NCI-H1436 treated with DMSO at 0.1 percent for 48 hours (cell line): ENCODE measurements at places on chromosomes 1 and 21.

DNA sequence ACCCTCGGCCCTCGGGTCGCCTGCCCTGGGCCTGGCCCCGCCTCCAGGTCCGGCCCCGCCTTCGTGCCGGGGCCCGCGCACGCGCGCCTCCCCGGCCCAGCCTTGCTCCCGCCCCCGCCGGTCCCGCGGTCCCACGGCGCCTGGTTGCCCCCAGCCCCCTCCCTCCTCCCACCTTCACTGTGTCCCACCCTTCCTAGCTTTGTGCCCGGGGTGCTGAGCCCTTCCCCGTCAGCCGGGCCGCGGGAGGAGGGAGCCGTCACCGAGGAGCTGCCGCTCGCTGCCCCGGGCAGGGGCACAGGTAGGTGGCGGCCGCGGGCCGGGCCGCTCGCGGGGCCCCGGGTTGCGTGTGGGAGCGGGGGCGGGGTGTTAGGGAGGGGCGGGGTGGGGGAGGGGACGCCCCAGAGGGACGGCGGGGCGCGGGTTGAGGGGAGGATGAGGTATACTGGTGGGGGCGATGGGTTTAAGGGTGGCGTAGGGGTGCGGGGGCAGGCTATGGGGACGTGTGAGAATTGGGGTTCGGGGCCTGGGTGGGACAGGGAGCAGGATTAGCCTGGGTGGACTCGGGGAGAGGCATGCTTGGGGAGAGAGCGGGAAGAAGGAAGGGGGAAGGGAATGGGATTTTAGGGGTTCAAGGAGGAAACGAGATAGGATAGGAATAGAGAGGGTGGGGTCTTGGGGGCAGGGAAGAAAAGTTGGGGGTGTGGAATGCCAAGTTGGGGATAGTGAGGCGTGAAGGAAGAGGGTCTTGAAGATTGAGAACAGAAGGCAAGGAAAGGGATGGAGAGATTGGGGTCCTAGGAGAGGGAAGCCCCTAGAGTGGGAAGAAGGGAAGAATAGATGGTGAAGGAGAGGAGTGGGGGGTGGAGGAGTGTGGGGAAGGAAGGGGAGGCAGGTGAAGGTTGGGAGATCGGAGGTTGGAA is at the start of gene LRRC42:
Gene LRRC42, plus strand, starts transcription at position 99 of the 920 bp plus-strand sequence. CDS start 5,650 bp downstream, outside the sequence.
- DNase-seq, result no peak

- DNase-seq, result no peak
Observed at GRCh38 chr1:205930195-205930577, 13.1 kb downstream of the SLC26A9 start.

GRCh38 chr1:22815421-22816066 is 104.9 kb downstream of the EPHB2 start:
- DNase-seq, result no peak

- DNase-seq, result no peak
Observed at GRCh38 chr1:119700326-119700725, 11.4 kb upstream of the PHGDH start.

- DNase-seq, result no peak
Observed at GRCh38 chr1:19205403-19205802, 4.7 kb downstream of the UBR4 start.

GRCh38 chr1:223678841-223679240 is 13.3 kb upstream of the CAPN8 start:
- DNase-seq, result no peak

- DNase-seq, result no peak
Observed at GRCh38 chr1:43349594-43350306, 9.0 kb upstream of the CDC20 start.

DNA sequence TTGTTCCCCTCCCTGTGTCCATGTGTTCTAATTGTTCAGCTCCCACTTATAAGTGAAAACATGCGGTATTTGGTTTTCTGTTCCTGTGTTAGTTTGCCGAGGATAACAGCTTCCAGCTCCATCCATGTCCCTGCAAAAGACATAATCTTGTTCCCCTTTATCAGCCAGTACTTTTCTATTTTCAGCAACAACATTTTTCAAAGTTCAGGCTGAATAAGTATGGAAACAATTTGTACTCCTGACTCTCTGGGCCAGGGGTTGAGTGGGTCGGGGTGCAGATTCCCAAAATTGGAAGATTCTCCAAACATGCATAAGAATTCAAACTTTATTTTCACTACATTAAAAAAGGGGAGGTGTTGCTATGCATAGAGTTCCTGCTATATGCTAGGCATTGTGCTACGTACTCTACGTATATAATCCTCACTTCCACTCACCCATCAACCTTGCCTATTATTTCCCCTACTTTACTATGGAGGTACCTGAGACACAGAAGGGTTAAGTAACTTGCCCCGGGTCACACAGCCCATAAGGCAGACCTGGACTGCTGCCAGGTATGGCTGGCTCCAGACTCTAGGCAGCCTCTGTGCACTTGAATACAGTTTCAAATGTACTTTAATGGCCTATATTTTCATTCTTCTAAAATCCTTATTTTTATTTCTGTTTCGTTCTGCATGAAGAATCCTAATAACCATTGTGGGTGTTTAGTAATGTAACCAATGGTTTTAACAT is 117.1 kb upstream of the C8B start:
- DNase-seq, result no peak

DNA sequence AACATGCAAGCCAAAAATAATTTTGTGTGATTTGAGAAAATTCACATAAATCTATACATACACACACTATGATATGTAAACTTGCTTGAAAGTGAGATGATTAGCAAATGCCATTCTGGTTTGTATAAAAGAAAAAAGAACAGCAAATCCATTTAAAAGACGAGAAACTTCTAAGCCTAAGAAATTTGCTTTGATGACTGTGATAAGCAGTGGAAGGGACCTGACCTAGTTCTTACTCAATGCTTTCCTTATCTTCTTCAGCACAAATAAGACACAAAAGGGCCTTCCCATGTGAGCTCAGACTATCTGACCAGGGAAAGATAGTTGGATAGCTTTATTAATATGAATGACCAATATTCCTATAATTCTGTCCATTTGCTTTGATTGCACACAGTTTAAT is 25.3 kb upstream of the NMNAT2 start:
- DNase-seq, result no peak

- no peak for DNase-seq
Observed at GRCh38 chr21:28310711-28311110, 682.0 kb downstream of the LTN1 start.

DNA sequence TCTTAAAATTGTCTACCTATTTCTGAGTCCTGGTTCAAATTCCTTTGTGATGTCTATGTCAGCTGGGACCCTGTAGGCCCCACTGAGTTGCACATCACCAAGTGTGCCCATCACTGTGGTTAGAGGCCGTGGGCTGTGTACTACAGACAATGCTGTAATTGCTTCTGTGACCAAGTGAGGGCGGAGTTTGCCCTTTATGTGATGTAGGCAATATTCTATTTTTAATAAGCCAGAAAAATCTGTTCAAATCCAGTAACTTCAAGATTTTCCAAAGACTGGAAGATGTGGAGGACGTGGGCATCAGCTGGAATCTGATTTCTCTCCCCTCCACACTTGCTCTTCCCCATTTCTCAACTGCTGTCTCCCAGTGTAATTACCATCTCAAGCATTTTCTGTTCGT is 215.4 kb downstream of the PBX1 start:
- no peak for DNase-seq

DNA sequence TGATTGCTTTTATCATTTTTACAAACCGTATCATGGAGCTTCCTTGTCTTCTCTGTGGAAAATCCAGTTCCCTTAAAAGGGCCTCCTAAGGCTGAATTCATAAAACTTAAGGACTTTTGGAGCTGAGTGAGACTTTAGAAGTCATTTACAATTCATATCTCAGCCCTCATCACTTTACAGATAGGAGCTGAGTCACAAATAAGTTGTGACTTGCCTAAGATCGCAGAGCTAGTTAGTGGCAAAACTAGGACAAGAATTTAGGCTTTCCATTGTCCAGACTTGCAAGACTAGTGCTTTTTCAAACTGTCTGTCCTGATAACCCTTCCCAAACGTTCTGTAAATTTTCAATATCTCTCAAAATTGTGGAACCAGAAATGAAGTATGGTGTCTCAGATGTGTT is 37.3 kb downstream of the C1orf21 start:
- DNase-seq, result no peak

DNA sequence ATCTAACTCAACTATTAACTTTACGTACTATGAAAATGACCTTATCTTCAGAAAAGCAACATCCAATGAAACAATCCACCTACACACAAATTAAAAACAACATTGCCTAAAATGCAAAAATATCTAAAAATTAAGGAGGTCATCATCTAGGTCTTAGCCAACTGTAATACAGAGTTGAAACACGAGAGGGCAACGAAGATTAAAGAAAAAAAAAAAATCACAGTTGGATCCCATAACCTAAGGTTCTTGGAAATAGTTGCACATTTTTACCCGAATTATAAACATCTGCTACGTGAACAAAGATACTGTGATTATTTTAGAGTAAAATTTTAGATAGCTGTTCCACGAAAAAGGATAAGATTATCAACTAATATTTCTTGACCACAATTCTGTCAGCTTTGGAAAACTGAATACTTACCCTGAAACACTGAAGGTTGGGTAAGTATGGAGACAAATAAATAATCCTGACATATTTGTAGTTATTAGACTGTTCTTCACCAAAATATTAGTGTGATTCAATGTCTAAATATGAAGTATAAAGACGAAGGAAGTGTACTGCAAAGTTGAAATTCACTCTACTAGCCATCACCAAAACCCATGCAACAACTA is 88.0 kb upstream of the AK4 start:
- no peak for DNase-seq

GRCh38 chr1:210705086-210705485 is 376.4 kb downstream of the HHAT start:
- no peak for DNase-seq

DNA sequence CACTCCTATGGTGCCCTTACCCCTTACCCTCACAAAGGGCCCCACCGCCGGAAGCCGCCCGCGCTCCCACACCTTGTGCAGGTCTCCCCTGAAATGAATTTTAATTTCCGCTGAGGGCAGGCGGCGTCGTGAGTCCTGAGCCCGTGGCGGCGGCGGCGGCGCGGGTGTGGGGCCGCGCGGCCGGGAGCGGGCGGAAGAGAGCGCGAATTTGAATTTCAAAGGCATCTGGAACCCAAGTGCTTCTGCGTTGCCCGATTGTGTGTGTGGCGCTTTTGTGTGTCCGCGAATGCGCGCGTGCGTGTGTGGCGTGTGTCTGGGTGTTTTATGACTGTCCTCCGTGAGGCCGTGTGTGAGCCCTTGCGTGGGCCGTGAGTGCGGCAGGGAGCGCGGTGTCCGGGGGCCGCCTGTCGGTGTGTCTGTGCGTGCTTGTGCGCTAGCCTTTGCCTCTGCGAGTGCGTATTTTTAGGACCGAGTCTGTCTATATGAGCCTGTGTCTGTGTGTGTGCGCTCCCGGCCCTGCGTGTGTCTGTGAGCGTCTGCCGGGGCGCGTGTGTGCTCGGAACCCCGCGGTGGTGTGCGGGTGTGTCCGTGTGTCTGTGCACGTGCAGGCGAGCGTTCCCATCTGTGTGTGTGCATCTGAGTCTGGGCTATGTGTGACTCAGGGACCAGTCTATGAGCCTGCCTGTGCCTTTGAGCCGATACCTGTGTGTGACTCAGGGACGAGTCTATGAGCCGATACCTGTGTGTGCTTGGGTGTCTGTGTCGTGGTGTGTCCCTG is 7.9 kb upstream of the ADGRB2 start:
- no peak for DNase-seq

GRCh38 chr1:47232187-47232874 is at the start of gene TAL1:
Gene TAL1, minus strand, starts transcription at chr1:47232225. Its CDS starts 6,337 bp downstream, at chr1:47225888.
- no peak for DNase-seq

GRCh38 chr1:246678816-246679793 is 45.1 kb upstream of the SCCPDH start:
- no peak for DNase-seq

GRCh38 chr1:204089044-204089751 is 16.3 kb downstream of the SOX13 start:
- no peak for DNase-seq

DNA sequence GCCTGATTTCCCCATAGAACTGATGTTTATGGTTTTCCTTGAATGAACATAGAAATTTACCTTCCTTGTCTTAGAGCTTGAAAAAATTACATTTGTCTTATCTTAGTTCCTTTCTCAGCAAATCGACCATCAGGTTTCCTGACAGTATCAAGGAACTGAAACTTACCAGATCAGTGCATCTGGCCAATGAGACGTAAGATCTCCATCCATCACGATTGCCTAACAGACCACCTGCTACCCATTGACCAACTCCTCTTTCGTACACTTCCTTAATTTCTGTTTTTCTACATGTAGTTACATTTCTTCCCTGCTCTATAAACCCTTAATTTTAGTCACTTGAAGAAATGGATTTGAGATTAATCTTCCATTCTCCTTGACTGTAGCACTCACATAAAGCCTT is 57.4 kb upstream of the TMPRSS15 start:
- DNase-seq, result no peak

DNA sequence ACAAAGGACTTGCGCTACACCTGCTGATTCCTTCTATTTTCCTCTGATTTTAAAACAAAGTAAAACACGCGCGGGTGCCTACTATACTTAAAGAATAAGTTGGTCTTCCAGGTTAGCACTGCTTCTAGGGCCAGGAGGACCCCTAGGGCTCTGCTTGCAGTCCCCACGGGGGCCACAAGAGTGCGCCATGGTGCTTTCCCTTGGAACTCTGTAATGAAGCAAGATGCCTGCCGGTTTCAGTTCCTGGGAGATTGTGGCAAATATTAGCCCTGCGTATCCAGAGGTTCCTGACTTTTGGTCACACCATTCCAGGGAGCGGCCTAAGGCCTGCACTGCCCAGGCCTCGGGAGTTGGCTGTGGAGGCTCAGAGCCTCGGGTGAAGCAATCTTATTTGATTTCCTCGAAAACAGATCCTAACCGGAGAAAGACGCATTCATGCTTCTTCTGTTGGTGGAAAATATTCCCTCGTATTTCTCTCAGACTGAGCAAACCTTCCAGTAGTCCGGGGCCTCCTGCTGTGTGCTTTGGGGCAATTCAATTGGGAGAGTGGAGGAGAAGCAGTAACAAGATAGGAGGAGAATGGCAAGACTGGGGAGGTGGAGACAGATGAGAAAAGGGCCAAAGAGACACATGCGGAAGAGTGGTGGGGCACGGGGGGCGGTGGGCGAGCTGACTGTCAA is 25.3 kb downstream of the ADAM30 start:
- DNase-seq, result peak; percentile 2

GRCh38 chr1:100657876-100658715 is 61.4 kb upstream of the VCAM1 start:
- no peak for DNase-seq

DNA sequence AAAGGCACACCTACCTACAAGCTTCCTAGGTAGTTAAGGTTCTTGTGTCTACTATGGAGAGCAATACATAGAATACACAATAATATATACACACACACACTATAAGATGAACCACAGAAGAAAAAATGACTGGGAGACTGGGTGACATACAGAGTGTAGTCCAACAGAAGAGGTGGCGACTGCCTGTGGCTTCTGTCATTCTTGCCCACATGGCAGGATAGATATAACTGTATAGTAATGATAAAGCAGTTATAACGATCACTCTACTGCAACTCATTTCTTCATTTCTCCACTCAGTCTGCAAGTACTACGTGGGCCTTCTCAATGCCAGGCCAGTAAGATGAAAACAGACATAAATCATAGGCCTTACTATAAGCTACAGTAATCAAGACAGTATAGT is 113.8 kb upstream of the EDN2 start:
- DNase-seq, result no peak

GRCh38 chr1:238469146-238469631 is 578.5 kb upstream of the ZP4 start:
- DNase-seq, result no peak

- DNase-seq, result peak; percentile 72
Observed at GRCh38 chr1:10835822-10836421, 39.5 kb upstream of the CASZ1 start.

- no peak for DNase-seq
Observed at GRCh38 chr1:98336472-98337083, 324.9 kb upstream of the SNX7 start.

- no peak for DNase-seq
Observed at GRCh38 chr1:61244114-61244513, 161.8 kb downstream of the NFIA start.
